GM06990 (cell line): ENCODE measurements at places on chromosomes 11 and 22.

GRCh38 chr11:47905358-47906059 is 57.4 kb upstream of the NUP160 start:
- DNase-seq: no peak

DNA sequence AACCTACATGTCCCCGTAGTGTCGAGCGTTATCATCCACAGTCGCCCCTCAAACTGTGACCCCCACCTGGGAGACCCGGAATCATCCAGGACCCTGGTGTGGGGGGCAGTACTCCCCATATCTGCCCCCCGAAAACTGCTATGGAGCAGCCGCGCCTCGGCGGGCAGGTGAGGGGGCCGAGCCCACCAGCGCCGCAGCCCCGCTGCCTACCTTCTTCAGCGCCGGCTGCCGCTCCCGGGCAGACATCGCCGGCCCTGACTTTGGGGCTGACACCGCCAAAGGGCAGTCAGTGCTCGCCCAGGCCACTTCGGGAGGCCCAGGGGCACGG is 825 bp downstream of the ARHGAP20 start:
- peak; percentile 0 for DNase-seq

GRCh38 chr11:44608991-44609782 is 43.7 kb downstream of the CD82 start:
- peak; percentile 75 for DNase-seq

- no peak for DNase-seq
Measured at GRCh38 chr11:131002145-131002544, 85.9 kb upstream of the SNX19 start.

- DNase-seq: no peak
Measured at GRCh38 chr11:114774599-114775361, 96.5 kb downstream of the NXPE2 start.

GRCh38 chr11:65218446-65218845 is 36.7 kb downstream of the CAPN1 start:
- DNase-seq: no peak

- DNase-seq: no peak
Measured at GRCh38 chr11:119759324-119759723, 30.3 kb upstream of the NECTIN1 start.

- no peak for DNase-seq
Measured at GRCh38 chr11:126336671-126337101, 18.8 kb upstream of the ST3GAL4 start.

- no peak for DNase-seq
Measured at GRCh38 chr11:4102711-4103110, 8.1 kb downstream of the RRM1 start.

DNA sequence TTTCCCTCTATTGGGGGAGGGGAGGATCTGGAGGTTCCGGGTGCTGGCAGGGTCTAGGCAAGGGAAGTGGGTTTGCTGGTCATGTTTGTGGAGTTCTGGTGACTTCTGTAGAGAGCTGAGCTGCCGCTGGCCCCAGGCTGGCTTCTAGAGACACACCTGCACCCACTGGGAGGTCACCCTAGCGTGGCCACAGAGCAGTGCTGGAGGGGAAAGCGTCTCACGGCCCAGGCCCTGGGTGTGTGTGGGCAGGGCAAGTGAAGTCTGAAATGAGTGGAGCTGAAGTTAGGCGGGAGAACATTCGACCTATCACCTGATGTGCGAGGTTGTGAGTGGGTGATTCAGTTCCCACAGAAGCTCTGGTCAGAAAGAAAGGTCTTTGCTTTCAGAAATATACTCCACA is 27.9 kb downstream of the SMIM38 start:
- no peak for DNase-seq

- DNase-seq: no peak
Measured at GRCh38 chr11:61780581-61781162, 11.7 kb downstream of the TMEM258 start.

DNA sequence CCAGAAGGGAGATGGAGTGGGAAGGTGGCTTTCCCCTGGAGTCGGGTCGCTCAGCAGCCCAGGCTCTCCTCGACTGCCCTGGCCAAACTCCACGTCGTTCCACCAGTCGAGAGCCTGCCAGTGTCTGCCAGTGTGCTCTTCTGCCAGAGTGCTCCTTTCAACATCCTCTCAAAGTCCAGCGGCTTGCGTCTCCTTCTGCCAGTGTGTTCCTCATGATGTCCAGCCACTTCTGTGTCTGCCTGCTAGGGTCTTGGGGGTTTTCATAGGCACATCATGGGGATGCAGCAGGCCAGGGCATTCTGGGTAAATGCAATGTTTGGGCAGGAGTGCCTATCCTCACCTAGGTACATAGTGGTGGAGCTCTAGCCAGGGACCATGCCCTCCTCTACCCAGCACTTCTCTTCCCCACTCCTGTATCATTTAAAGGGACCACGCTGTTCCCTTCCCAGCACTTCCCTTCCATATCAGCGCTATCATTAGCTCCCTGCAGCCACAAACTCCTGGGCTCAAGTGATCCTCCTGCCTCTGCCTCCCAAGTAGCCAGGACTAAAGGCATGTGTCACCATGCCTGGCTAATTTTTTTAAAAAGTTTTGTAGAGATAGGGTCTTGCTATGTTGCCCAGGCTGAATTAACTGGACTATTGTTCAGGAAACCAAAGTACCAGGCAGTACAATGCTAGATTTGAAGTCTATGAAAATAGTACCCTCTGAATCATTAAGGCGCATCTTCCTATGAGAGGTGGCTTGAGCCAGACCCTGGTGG is 62.9 kb upstream of the CLDN5 start:
- DNase-seq: no peak
